Activated CD4-positive, alpha-beta T cell treated with anti-CD3 and anti-CD28 coated beads, Interleukin-2, amount 10 ng/mL, durations not matched to agents 24 days and 14 days (primary cell): ENCODE measurements at places on chromosomes 5 and 9. TPM values are rescaled to one million over a fixed set of nuclear protein-coding genes. Genes with fewer than 3 reads are reported as not detected.

DNA sequence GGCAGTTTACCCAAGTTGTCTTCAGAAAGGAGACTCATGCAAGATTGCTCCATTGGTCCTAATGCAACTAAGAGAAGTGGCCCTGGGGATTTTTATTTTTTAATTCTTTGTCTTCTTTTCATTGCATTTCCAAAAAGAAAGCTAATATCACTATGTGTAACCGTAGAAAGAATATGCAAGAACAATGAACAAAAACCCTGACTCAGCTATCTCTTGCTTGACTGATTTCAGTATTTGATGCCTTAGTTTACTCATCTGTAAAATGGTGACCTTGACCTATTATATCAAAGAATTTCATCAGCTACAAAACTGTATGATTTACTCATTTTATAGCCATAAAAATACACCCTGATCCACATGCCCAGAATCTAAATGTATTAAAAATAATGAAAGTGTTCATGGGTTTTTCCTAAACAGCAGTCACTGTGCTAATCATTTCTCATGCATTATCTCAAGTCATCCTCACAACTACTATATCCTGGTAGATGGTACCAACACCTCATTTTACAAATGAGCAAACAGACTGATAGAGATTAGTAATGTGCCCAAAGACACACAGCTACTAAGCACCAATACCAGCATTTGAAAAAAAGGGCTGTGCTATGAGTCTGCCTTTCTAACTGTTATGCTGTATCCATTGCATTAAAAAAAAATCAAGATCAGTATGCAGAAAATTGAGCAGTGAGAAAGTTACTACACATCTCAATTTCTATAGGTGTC, 185.7 kb downstream of the MLLT3 start:
- peaks cover 28% of the 10 kb centered on the region for H3K36me3 ChIP-seq
- no peaks in the 10 kb centered on the region for H3K27me3 ChIP-seq
- DNase-seq: no peak
- no peak overlapping the region for H3K27ac ChIP-seq
- H3K4me3 ChIP-seq: no peak overlapping the region

Gene ATG10
- total RNA-seq: 5.8 and 5.9 TPM in 2 replicates

- no peak overlapping the region for H3K4me3 ChIP-seq
- no peaks in the 10 kb centered on the region for H3K4me1 ChIP-seq
- H3K36me3 ChIP-seq: no peaks in the 10 kb centered on the region
- DNase-seq: no peak
- H3K27me3 ChIP-seq: no peaks in the 10 kb centered on the region
Measured at GRCh38 chr5:125160787-125161502, 414.5 kb upstream of the ZNF608 start.

GRCh38 chr5:160341309-160341870, 29.0 kb upstream of the CCNJL start:
- H3K4me3 ChIP-seq: no peak overlapping the region
- no peaks in the 10 kb centered on the region for H3K27me3 ChIP-seq
- peaks cover 2% of the 10 kb centered on the region for H3K4me1 ChIP-seq
- H3K27ac ChIP-seq: no peak overlapping the region
- no peaks in the 10 kb centered on the region for H3K36me3 ChIP-seq
- DNase-seq: no peak

DNA sequence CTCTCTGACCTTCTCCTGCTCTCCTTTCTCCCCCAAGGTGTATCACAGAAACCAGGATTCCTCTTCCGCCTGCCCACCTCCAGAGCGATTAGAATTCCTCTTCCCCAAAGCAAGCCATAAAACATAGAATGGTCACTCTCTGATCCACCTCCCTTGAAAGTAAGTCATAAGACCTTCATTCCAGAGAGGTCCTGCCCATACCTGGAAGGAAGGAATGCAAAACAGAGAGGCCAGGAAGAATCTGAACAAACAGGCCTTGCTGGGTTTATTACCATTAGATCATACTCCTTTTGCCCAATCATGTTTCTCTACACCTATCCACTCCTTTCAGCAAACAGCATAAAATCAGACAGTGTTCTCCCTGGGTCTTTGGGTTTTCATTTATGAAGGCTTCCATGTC, 21.0 kb downstream of the CDKL3 start:
- no peaks in the 10 kb centered on the region for H3K4me1 ChIP-seq
- H3K27me3 ChIP-seq: peaks cover 2% of the 10 kb centered on the region
- no peak overlapping the region for H3K4me3 ChIP-seq
- no peak for DNase-seq

DNA sequence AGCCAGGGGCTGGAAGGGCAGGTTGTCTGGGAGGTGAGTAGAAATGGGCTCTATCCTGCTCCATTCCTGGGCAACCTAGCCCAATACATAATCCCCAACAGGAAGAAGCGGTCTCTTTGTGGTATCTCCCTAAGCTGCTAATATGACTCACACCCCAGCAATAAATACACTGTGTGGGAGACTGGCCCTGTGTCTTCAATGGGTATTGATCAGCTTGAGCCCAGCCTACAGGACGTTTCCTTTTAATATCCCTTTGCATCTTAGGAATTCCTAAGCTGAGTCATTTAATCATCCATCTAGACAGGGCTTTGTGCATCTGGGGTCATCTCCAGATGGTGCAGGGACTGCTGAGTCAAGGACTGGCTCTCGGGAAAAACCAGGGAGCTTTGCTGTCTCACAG, 207.0 kb upstream of the PANK3 start:
- no peaks in the 10 kb centered on the region for H3K27me3 ChIP-seq
- H3K36me3 ChIP-seq: no peaks in the 10 kb centered on the region
- H3K4me3 ChIP-seq: no peak overlapping the region
- no peaks in the 10 kb centered on the region for H3K4me1 ChIP-seq

DNA sequence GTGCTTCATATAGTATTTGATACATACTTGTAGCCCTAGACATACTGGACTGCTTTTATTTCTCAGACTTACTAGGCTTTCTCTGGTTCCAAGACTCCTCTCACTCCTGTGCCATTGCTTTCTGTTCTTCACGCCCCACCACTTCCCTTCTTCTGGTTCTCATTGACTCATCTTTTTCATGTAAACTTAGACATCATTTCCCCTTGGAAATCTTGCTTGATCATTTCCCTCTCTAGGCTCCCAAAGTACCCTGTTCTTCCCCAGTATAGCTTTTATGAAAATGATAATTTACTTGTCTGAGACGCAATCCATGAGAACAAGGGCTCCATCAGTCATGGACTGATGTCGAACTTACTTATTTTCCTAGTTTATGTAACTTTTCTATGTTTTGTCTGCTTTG, 83.5 kb downstream of the TLR4 start:
- H3K36me3 ChIP-seq: no peaks in the 10 kb centered on the region
- peaks cover 2% of the 10 kb centered on the region for H3K4me1 ChIP-seq
- no peaks in the 10 kb centered on the region for H3K27me3 ChIP-seq
- no peak overlapping the region for H3K27ac ChIP-seq

DNA sequence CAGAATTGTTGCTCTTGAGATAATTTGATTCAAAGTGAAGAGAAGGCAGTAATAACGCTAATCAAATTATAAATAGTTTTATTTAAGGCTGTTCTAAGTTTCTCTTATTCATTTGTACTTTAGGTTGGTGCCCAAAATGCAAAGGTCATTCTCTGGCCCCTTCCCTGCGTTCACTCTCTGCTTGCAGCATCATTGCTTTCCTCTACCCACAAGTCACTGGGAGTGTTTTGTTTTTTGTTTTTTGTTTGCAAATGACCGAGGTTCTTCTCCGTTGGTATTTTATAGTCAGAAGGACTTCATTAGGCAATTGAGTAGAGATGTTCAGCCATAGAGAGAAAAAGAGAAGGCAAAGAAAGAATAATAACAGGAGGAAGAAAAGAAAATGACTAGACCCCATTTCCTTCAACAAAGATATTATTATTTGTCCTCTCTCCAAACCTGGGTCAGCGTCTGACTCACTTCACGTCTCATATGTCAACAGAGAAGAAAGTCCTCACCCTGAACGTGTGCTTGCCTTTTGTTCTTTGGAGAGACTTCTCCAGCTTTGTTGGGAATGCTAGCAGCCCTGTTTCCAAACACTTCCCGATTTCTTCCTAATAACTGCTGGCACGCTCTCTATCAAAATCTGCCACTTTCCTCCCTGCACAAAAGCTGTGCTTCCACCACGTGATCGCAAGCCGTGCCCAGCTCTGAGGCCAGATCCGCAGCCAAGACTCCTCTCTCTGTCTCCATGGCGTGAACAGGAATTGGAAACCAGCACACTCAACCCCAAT, 119.8 kb downstream of the EBF1 start:
- DNase-seq: no peak
- H3K4me3 ChIP-seq: no peak overlapping the region
- H3K36me3 ChIP-seq: no peaks in the 10 kb centered on the region
